ENCODE measurements at places on chromosomes 4 and X.

DNA sequence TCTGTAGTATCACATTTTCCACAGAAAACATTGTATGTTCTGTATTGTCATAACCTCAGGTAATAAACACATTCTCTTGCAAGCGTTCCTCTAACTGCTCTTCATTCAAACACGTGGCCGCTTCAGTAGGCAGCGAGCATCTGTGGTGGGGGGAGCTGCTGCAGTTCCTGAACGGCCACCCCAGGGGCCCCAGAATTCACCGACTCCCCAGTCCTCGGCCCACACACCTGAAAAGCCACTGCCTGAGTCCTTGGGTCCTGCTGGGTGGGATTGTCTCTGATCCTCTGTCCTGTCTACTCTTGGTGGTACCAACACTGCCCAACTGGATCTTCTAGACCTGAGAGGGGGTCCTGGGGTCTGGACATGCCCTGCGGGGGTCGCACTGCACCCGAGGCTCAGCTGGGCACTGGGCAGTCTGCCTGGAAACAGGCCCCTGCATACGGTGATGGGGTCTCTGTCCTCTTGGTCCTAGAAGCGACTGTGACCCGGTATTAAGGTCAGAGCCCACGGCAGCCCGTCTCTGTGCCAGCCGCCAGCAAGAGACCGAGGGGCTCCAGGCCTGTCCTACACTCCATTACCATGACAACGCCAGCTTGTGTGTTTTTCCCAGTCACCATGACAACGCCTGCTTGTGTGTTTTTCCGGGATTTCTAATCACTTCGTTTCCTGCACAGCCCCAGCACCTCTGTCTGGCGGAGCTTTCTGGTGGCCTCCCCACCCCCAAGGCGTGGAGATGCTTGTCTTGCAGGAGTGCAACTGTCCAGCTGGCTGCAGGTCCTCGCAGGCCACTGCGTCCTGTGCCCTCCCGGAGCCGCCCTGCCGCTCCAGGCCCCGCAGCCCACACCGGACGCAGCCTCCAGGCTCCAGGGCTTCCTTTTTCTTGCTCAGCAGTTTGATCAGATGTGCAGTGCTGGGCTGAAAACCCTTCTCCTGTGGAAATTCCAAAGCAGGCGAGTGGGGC is 16.0 kb downstream of the CTBP1 start:
- DNase-seq: no peak

GRCh38 chr4:55938481-55938880 is 10.3 kb upstream of the CEP135 start:
- no peak for DNase-seq

- DNase-seq: no peak
These were observed 8.9 kb upstream of the TRIML1 start for GRCh38 chr4:188130355-188130754.

DNA sequence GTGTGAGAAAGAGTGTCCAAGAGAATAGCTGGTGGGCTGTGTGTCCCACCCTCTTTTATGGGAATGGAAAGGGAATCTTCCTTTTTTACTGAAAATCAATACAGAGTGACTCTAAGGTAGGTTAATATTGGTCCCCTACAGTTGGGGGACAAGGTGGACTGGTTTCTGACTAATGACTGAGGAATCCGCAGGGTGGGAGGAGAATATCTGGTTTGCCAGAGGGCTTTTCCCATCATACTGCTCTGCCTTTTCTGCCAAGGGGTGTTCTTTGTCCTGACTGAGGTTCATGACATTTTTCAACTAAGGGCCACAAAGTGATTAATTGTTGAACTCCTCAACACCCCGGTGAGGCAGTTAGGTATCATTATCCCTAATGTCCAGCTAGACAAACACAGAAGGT is 261.6 kb downstream of the SPATA18 start:
- no peak for DNase-seq

DNA sequence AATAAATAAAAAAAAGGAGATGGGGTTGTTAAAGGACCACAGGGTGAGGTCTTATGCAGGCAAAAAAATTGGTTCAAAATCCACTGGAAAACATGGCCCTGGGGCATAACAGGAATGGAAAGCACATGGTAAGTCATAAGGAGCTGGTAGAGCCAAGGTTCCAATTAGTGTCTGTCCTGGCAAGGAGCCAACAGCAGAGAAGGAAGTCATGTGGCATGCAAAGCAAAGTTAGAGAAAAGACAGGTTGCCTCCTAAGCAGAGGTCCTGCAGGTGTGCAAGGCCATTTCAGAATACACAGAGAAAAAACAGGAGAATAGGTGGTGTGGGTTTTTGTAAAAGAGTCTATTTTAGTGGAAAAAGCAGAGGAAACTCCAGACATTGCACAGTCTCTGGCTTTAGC is 1881.7 kb downstream of the ARAP2 start:
- no peak for DNase-seq

DNA sequence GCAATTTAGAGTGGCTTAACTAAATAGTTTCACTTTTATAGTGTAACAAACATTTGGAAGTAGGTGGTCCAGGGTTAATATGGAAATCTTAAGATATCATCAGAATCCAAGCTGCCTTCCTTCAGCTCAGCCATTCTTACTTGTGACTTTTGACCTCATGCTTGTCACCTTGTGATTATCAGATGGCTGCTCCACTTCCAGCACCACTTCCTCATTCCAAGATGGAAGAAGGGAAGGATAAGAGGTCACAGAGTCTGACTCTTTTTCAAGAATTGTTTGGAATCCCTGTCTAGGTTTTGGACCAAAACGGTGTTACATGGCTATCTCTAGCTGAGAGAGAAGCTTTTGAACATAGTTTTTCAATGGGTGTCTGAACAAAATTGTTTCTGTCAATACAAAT is 39.9 kb downstream of the MTTP start:
- DNase-seq: no peak

GRCh38 chrX:8879750-8880149 is 78.6 kb upstream of the FAM9A start:
- peak; percentile 17 for DNase-seq

DNA sequence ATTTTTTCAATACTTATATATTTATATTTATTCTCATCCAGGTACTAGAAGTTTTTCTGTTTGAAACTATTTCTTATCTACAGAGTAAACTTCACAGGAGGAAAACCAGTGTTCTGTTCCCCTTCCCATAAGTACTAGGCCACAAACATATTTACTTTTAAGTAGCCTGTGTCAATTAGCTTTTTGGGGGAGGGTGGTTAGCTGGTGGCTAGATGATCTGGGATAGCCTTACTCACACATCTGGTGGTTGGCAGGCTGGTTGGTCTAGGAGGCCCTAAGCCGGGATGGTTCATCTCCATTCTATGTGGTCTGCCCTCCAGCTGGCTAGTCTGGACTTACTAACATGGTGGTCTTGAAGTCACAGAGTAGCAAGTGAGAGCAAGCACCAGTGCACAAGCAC is 6.2 kb downstream of the JADE3 start:
- DNase-seq: no peak

- no peak for DNase-seq
These were observed 54.4 kb downstream of the MCUB start for GRCh38 chr4:109614466-109614865.

DNA sequence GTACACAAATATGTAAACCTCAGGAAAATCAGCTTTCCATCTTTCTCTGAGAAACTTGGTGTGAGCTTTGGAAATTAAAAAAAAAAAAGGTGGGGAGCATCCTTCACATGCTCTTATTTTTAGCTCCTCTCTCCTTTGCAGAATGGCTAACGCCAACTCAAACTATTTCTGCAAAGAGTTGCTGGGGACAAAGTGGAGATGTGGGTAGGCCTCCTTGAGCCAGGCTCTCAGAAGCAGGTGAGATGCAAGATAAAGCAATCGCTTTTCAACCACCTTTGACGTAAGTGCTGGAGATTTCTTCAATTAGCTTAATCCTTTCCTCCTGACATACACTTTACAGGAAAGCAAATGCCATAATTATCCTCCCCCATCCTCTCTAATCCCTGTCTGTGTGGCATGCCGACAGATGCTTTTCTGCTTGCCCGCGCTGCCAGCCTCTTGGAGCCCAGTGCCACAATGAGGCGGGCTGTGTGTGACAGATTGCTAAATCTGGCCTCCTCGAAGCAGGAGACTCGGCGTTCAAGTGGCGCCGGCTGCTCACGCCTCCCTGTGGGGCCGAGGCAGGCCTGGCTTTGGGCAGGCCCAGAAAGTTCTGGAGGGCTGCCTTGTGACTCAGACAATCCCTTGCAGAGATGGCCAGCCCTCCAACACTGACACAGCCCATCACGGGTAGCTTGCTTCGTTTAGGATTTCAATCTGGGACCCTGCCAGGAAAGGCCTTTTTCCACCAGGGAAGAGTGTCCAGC is 64.9 kb upstream of the SOD3 start:
- DNase-seq: no peak

Data from CD4-positive, alpha-beta T cell treated with Interleukin-2 at 100 ng/mL for 4 hours (primary cell).